ENCODE measurements at places on chromosomes 2 and 18. TPM values are rescaled to one million over a fixed set of nuclear protein-coding genes. Genes with fewer than 3 reads are reported as not detected.

The TMEM198 gene
- 3.2 TPM for total RNA-seq

DNA sequence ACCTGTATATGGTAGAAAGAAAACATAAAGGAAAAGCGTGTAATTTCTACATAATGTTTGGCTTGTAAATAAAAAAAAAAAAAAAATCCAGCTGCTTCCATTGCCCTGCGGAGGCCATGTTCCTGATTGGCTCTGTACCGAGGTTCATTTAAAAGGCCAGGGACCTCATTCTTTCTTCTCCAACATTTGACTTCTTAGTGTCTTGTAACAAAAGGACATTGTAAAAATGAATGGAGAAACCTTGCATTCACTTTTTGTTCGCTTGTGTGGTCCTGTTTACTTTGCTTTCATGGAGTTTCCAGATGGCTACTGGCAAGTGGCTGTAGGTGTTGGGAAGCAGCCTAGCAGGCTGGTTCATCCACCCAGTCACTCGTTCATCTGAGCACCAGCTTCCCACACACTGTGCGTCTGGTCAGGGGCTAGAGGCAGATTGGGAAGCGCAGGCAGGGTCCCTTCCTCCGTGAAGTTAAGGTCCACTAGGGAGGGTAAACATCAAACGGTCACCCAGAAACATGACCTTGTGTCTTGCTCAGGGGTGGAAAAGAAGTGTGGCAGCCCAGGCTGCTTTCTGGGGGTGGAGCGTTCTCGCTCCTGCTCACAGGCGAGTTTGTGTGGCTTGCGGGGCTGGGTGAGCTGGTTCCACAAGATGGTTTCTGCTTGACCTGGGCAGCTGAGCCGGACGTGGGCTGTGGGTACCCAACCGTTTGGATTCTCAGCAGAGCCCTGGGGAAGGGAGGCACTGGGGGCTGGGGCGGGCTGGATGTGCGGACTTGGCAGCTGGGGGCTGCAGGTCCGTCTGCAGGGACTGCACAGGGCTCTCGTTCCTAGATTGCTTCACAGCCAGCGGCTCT lies 260.7 kb downstream of the AGAP1 start:
- no peak overlapping the region for H3K4me3 ChIP-seq
- no peaks in the 10 kb centered on the region for H3K4me1 ChIP-seq
- peaks cover 13% of the 10 kb centered on the region for H3K36me3 ChIP-seq
- H3K27ac ChIP-seq = no peak overlapping the region
- DNase-seq = no peak

DNA sequence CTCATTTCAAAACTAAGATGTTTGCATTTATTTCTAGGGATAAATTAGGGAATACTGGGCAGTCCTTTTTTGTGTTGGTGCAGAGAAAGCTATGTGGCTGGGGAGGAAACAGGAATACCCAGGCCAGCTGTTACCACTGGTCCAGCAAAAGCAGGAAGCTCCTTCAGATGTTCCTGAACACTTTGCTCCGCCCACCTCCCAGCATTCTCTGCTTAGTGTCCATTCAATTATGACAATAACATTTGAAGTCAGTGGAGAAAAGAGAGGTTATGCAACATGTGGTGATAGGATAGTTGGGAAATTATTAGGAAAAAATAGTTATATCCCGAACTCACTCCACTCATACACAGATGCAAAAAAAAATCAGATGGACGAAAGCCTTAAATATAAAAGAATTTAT lies 22.1 kb upstream of the ARPC2 start:
- no peaks in the 10 kb centered on the region for H3K27me3 ChIP-seq
- no peaks in the 10 kb centered on the region for H3K4me1 ChIP-seq
- no peak overlapping the region for H3K4me3 ChIP-seq
- H3K27ac ChIP-seq = no peak overlapping the region
- DNase-seq = no peak

- DNase-seq = no peak
- H3K27me3 ChIP-seq = no peaks in the 10 kb centered on the region
- H3K4me3 ChIP-seq = no peak overlapping the region
- peaks cover 62% of the 10 kb centered on the region for H3K4me1 ChIP-seq
Measured at GRCh38 chr2:134158295-134158694, 95.6 kb upstream of the MGAT5 start.

DNA sequence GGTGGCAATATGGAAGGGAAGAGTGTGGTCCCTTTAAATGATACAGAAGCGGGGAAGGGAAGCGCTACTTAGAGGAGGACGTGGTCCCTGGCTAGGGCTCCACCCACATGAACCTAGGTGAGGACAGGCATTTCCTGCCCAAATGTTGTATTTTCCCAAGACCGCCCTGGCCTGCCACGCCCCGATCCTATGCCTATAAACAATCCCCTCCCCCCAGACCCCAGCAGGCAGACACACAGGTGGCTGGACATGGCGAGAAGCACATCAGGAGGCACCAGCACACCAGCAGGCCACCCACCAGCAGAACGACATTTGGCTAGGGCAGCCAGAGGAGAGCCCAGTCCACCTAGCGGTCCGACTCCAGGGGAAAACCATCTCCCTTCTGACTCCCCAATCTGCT lies 47.2 kb downstream of the METTL8 start:
- H3K27me3 ChIP-seq = no peaks in the 10 kb centered on the region
- H3K27ac ChIP-seq = no peak overlapping the region

Data from heart right ventricle (tissue), 16 donors.